ENCODE measurements at places on chromosomes 7 and 10. TPM values are rescaled to one million over a fixed set of nuclear protein-coding genes. Genes with fewer than 3 reads are reported as not detected.
A peak's percentile ranks its signal among the peaks of the same experiment; 100 is the strongest.

PPP1R3A gene
- 74.8 TPM for total RNA-seq

CALHM2 gene
- total RNA-seq, result 12.7 TPM

- DNase-seq, result no peak
Measured at GRCh38 chr10:123398756-123399155, 244.6 kb downstream of the BUB3 start.

GRCh38 chr7:13115157-13115772 lies 427.8 kb downstream of the ARL4A start:
- DNase-seq, result no peak

GRCh38 chr7:69630292-69630691 lies 32.0 kb downstream of the AUTS2 start:
- no peak for DNase-seq

GRCh38 chr10:10149899-10150298 lies 867.8 kb upstream of the CELF2 start:
- no peak for DNase-seq

DNA sequence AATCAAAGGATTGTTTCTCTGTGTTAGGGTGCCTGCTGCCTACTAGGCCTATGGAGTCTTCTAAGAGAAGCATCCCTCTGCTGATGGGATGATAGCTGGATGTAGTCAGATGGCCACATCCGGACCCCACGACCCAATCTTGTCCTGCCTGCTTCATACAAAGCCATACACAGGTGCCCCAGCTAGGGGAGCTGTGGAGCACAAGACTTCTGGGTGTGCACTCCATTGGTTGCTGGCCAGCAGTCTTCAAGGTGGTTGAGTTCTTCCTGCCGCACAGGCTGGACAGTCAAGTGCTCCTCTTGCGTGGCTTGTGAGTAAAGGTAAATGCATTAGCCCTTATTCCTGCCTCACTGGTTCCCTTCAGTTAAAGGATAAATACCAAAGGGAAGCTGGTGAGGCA lies 120.2 kb downstream of the TEX36 start:
- no peak for DNase-seq

SSMEM1 gene
- not detected for total RNA-seq

GRCh38 chr10:22684699-22685098 lies 29.7 kb downstream of the PIP4K2A start:
- no peak for DNase-seq

GRCh38 chr7:149205690-149206381 lies 10.5 kb downstream of the ZNF282 start:
- no peak for DNase-seq

DNA sequence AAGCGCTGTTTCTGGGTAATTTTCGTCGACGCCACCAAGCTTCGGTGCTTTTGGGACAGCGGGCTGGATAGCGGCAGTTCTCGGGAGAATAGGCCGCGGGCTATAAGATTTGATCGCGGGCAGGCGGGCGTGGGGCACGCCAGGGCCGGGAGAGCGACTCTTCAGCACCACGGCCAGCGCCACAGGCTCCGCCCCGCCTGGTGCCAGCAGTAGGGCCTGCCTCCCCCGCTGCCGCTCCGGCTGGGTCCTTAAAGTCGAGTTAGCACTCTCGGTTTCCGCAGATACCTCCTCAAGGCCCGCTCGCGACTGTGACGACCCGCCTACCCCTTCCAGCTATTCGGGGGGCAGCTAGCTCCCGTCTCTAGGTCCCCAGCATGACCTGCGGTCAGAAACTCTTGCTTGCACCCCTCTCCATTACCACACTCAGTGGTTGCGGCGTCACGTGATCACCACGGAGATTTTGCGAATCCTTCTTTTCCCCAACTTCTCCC lies 9.4 kb downstream of the NXPH1 start:
- no peak for DNase-seq

GRCh38 chr10:36247478-36247877 lies 605.4 kb upstream of the FZD8 start:
- no peak for DNase-seq

GRCh38 chr10:61993711-61994401 lies 92.4 kb downstream of the ARID5B start:
- DNase-seq, result no peak

DNA sequence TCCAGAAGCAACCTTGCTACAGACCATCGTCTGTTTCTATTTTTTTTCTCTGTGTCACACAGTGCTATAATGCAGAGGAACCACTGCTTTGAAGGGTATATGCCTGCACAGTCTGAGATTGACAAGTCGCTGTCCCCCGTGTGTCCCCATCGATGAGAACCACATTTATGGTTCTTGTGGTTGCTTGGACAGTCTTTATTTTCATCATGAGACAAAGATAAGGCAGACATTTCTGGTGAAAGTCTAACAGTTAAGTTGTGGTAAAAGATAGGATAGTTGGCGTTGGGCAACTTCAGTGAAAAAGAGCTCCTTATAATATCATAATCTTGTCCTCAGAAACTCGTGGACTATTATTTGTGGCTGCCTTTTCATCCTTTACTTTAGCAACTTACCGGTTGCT lies 6.3 kb upstream of the AKR1E2 start:
- DNase-seq, result no peak

ACTL6B gene
- total RNA-seq, result not detected

GRCh38 chr10:69965919-69966662 lies 86.6 kb upstream of the MACROH2A2 start:
- peak; percentile 46 for DNase-seq

ELN gene
- total RNA-seq, result 41.2 TPM

- no peak for DNase-seq
Measured at GRCh38 chr10:49068209-49068608, 47.1 kb downstream of the VSTM4 start.

C10orf143 gene
- 2.6 TPM for total RNA-seq

GRCh38 chr7:119172043-119172442 lies 947.5 kb downstream of the ANKRD7 start:
- no peak for DNase-seq

DNA sequence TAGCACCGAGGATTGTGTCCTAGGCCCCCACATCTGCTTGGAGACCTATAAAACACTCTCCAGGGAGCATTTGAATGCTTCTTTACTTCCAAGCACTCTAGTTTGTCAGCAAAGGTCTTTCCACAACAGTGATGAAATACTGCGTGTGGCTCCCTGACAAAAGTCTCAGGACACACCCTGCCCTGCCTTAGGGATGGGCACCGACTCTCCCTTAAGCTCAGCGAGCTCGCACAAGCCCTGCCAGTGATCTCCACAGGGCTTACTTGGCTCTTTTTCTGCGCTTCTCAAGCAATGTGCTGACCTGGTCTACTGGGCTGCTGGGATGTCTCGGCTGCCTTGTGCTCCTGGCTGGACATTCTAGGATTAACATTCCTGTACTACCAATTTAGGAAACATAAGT lies 84.3 kb upstream of the MPP7 start:
- DNase-seq, result no peak

DNA sequence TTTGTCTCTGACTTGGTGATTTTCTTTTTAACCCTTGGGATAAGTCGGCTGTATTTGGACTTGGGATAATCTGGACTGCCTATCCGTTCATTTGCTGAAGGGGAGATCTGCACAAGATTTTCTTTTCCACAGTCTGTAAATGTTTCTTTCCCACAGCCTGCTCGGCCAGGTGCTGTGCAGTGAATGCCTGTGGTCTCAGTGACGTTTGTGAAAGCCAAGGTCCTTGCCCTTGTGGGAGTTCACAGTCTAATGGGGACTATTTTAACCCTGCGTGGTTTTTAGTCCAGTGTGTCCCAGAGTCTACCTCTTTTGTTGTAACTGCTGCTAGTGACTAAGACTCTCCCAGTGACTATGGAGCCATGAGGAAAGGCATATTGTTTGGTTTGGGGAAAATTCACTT lies 8.9 kb downstream of the PNLIP start:
- no peak for DNase-seq

TAS2R41 gene
- total RNA-seq, result not detected

DNA sequence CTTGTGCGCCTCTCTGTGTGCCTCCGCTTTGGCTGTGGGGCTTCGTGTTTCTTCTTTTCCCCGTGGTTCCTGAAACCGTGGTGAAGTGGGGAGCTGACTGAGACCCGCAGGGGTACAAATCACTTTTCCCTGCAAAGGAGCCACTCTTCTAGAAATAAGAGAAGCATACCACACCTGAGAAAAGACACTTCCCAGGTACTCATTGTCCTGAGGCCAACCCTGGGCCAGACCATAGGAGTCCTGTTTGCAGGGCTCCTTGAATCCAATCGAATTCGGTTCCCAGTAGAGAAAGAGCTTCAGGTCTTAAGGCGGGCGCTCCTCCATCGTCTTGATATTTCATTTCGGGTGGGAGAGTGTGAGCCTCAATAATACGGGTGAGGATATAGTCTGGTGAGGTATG lies 32.4 kb upstream of the ZNF273 start:
- no peak for DNase-seq

PRSS2 gene
- not detected for total RNA-seq

VAX1 gene
- total RNA-seq, result not detected

POMZP3 gene
- total RNA-seq, result 10.6 TPM

ADRA2A gene
- total RNA-seq, result 1.1 TPM

DNA sequence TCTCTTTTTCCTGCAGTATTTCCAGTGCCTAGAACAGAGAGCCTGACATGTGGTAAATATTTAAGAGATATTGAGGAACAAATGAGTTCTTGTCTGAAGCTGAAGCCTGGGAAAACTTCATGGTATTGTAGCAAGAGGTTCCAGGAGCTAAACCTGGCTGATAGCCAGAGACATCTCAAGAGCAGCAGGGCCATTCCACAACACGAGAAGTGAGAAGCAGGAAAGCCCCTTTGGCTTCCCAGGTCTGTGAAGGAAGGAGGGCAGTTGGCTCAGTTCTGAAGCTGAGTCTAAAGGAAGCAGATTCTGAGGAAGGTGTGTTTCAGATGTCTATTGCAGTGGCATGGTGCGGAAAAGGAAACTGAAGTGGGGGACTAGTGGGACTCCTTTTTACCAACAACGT lies 63.8 kb upstream of the FAM204A start:
- no peak for DNase-seq

AKR1C2 gene
- 8.5 TPM for total RNA-seq

CAMK1D gene
- total RNA-seq, result 3.2 TPM

- DNase-seq, result no peak
Measured at GRCh38 chr7:4861227-4861626, 603 bp downstream of the PAPOLB start.

- no peak for DNase-seq
Measured at GRCh38 chr10:23557777-23558176, 118.9 kb downstream of the OTUD1 start.

DNA sequence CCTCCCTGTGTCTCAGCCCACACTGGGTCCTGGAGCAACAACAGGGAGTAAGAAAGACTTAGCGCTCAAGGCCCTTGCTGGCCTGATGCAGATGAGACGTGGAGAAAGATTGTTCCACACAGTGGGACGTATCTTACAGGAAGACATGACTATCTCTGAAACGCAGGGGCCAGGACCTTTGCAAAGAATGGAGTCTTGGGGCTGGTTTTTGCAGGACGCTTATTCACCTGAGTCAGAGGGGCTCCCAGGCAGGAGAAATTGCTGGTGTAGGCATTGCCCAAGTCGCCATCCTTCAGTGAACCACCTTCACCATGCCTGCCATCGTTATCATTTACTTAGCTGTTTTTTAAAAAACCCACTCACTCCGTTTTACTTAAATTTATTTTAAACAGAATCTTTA lies 11.8 kb upstream of the GDF10 start:
- DNase-seq, result no peak

DNA sequence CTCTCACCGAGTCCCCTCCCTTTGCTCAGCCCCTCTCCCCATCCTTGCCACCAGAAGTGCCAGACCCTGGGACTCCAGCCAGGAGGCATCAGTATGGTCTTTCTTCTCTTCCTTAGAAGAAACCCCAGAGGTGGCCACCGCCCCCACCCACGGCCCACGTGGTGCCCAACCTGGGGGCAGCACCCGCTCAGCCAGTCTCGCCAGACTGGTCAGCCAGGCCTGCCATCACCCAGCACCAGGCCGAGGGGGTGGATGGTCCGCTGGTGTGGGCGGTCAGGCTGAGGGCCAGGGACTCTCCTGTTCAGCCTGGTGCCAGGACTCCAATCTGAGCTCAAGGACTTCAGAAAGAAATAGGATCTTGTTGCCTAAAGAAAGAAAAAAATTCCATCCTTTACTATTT lies 5.8 kb upstream of the CLDN4 start:
- DNase-seq, result no peak

- no peak for DNase-seq
Measured at GRCh38 chr10:35613597-35614226, 8.6 kb downstream of the GJD4 start.

GRCh38 chr10:131437556-131438475 lies 126.3 kb upstream of the TCERG1L start:
- no peak for DNase-seq

AGR2 gene
- not detected for total RNA-seq

GRCh38 chr10:100014071-100014762 lies 4.5 kb upstream of the DNMBP start:
- DNase-seq, result no peak

DNA sequence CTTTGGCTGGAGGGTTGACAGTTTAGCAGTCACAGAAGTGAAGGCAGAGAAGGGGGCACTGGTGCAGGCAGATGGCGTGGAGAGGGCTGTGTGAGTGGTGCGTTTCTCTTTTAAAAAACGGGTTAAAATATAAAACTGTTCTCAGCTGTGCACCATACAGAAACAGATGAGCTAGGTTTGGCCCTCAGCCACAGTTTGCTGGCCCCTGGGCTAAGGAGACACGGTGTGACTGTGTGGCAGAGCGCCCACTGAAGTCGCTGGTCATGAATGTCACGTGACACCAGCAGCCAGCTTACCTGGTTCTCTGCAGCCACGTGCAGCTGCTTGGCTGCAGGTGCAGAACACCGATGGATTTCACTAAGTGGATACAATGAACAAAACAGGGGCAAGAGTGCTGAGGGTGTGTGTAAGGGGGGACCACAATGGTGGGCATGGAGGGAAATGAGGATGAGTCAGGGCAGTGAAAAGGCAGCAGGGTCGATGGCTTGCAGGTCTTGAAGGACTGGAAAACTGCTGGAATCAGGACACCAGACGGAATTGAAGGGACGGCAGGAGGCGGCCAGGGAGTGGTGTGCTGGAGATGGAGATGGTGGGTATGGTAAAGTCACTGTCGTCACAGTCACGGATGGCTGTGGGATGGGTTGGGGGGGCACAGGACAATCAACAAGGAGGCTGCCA lies 7.4 kb downstream of the ZNF746 start:
- DNase-seq, result no peak

TAS2R3 gene
- total RNA-seq, result 0.35 TPM

CALHM1 gene
- not detected for total RNA-seq

DNA sequence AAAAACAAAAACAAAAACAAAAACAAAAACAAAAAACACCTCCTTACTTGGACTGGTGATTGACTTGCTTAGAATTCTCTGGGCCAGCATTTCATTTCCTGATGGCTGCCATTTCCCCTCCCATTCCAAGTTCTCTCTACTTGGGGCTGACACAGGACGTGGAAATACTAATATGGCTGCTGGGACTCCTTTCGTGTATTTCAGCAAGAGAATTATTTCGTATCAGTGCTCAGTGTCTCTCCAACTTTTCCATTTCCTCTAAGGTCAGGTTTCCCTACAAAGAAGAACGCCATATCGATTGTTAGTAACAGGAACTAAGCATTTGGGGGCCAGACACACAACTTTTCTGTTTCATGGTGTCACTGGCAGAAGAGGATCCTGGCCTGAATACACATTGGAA lies 22.5 kb upstream of the VAX1 start:
- no peak for DNase-seq

All from cardiac septum (tissue), 1 donor.